ENCODE measurements at places on chromosomes 11 and 22.

- DNase-seq: no peak
Observed at GRCh38 chr22:34897126-34897525, 168.8 kb upstream of the ISX start.

- no peak for DNase-seq
Observed at GRCh38 chr22:38215156-38216038, 13.6 kb downstream of the MAFF start.

- DNase-seq: no peak
Observed at GRCh38 chr11:73761403-73761945, 600 bp upstream of the RAB6A start.

DNA sequence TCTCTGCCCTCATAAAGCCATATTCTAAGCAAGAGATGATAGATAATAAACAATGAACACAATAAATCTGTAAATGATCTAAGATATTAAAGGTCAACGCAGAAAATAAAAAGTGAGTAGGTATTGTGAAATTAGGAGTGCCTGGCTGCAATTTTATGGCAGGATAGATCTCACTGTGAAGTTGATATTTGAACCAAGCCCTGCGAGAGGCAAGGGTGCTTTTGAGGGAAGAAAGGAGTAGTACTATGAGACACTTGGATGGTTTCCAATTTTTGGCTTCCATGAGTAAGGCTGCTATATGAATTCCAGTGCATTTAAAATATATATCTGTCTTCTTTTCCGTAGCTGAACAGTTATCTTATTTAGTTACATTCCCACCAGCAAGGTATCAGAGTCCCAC, 720.0 kb upstream of the CNTN5 start:
- DNase-seq: no peak

- no peak for DNase-seq
Observed at GRCh38 chr11:15194671-15195415, 80.1 kb downstream of the INSC start.

All from muscle of arm (tissue), 14 donors.